Right atrium auricular region (tissue), 2 donors: ENCODE measurements at places on chromosomes 1 and 21. TPM values are rescaled to one million over a fixed set of nuclear protein-coding genes. Genes with fewer than 3 reads are reported as not detected.

DNA sequence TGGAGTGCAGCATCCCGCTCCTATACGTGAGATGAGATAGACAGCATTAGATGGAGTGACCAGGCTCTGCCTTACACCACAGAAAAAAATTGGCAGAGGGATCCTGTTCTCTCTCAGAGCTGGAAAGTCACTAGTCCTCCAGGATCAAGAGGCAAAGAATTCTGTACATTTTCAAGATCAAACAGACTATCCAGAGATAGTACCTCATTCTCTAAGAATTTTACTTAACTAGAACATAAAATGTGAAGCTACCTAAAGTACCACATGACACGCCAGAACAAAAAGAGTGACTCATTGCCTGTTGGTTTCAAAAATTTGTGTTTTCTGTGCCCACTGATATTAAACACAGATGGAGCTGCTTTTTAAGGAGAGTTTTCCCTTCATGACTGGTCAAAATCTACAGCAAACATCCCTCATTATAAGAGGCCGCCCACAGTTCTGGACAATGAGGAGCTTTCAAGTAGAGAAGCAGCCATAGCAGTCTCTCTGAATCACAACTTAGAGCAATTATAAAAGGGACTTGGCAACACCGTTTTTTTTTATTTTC lies 32.3 kb downstream of the CD160 start:
- no peak for DNase-seq

- DNase-seq, result no peak
These were observed 95.0 kb downstream of the TEX35 start for GRCh38 chr1:178607718-178608408.

TDRD5 gene
- not detected for total RNA-seq

DNA sequence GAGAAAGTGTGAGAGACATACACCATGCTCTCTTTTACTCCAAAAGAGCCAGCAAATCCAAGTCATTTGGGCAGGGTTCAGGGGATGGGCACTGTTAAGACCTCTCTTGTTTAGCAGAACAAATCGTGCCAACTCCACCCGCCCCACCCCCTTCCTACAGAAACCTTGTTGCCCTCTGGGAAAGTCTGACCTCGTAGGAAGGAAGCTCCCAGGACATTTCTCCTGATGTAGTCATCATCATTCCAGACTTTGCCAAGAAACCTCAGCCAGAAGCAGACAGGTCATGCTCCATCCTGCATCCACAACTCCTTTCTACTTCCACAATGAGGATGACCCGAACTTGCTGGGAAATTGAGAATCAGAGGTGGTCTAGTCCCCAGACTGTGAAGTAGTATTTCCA lies 57.7 kb downstream of the UBE2T start:
- DNase-seq, result no peak

- DNase-seq, result peak; percentile 84
These were observed 24.9 kb upstream of the GRHL3 start for GRCh38 chr1:24294228-24294672.

GRCh38 chr1:235307158-235308124 lies 20.5 kb downstream of the ARID4B start:
- no peak for DNase-seq

S100A7A gene
- total RNA-seq, result not detected

ASAP3 gene
- 38.6 TPM for total RNA-seq

- DNase-seq, result no peak
These were observed 18.7 kb upstream of the CD55 start for GRCh38 chr1:207302618-207303393.

- no peak for DNase-seq
These were observed 10.3 kb upstream of the PTPN7 start for GRCh38 chr1:202170726-202171125.

GRCh38 chr1:155273343-155274245 lies at the start of gene CLK2:
Gene CLK2 (minus strand): TSS chr1:155273504. CDS start chr1:155270977, 2,527 bp downstream.
- peak; percentile 94 for DNase-seq

GRCh38 chr1:230315099-230315498 lies 111.0 kb downstream of the PGBD5 start:
- DNase-seq, result no peak

GRCh38 chr1:181318858-181319235 lies 164.5 kb upstream of the CACNA1E start:
- DNase-seq, result no peak

CZIB gene
- total RNA-seq, result 36.8 TPM

DNA sequence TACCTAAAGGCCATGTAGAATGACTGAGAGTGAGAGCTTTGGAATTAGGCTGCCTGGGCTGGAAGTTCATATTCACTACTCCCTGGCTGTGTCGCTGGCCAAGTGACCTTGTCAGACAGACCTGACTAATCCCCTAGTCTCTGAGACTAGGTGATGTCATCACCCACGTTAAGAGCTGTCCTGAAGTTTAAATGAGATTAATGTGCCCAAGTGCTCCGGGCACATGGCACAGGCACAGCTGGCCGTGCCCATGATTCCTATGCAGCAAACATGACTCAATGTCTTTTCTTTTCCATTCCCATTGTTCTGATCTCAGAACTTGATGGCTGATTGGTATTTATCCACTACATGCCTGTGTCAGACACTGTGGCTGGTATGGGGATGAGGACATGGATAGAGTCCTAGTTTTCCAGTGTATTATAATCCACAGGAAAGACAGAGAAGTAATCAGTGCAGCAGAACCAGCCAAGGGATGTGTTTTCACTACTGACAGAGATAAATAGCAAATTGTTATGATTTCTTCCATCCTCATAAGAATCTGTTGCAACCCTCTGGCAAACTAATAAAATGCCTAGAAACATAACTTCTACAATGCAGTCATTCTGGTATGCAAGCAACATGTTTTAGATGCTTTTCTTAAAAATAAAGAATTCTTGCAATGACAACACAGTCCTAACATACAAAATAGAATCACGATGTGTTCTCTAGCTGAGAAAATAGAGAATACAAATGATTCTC lies 180.9 kb downstream of the PCP4 start:
- DNase-seq, result no peak

CASQ1 gene
- 10.1 TPM for total RNA-seq

ERG gene
- total RNA-seq, result 13.2 TPM

SLC6A9 gene
- total RNA-seq, result 1.0 TPM

- no peak for DNase-seq
These were observed 27.3 kb upstream of the PDPN start for GRCh38 chr1:13556224-13556764.

- DNase-seq, result peak; percentile 55
These were observed 4.0 kb downstream of the RNF11 start for GRCh38 chr1:51240084-51240483.

GRCh38 chr1:4770713-4771112 lies 116.3 kb downstream of the AJAP1 start:
- no peak for DNase-seq

DNA sequence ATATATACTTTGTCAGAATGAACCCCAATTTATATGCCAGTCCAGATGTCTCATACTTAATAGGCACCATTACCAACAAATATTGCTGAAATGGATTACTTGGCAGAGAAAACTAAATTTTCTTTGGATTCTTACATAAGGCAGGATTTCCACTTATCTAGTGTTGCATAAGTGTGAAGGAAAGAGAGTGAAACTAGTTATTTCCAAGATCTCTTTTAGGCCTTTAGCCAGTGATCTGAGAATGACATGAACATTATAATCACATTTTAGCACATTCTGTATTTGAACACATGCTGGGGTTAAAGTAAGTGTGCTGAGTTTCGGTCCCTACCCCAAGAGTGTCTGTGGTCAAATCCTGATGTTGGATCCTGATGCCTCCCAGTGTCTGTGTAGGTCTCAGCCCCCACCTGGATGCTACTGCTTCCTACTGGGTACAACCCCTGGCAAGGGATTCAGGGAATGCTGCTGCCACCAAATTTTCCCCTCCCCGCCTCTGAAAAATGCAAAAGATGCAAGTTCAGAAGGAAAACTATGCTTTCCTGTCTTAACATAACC lies 11.2 kb downstream of the DDAH1 start:
- no peak for DNase-seq

DNA sequence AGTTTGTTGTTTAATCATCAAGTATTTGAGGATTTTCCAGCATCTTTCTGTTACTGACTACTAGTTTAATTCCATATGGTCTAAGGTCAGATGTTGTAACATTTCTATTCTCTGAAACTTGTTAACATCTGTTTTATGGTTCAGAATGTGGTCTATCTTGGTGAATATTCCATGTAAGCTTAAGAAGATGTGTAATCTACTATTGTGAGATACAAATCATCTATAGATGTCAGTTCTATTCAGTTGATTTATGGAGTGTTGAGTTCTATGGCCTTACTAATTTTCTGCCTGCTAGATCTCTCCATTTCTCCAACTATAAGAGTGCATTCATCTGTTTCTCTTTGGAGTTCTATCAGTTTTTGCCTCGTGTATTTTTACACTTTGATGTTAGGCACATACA lies 31.5 kb downstream of the WARS2 start:
- no peak for DNase-seq

DNA sequence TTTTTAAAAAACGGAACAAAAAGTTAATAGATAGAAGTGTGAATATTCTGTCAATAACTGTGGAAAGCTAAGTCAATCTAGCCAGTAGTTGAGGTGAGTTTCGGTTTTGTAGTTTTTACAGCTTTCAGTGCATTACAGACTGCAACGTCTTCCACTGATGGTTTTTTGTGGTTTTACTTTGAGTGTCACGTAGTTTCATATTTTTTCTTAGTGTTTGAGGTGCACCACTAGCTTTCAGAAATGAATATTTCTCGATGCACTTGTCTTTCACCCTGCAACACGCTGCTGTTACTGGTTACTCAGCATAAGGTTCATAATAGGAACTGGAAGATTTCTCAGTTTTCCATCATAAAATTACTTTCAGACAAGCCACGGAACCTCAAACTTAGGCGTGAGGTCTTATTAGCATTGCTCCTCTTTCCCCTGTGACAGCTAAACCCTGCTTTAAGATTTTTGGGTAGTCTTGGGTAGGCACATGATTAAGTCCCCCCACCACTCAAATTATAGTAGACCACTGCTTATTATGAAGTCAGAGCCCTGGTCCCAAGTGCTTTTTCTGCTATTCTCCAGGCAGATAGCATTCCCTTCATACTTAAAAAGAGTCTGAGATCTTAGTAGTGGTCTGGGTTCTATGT lies 1412.7 kb downstream of the KCNT2 start:
- no peak for DNase-seq

ADGRB2 gene
- 19.1 TPM for total RNA-seq

GRCh38 chr1:83909687-83910086 lies 89.2 kb downstream of the TTLL7 start:
- no peak for DNase-seq

RCSD1 gene
- 39.3 TPM for total RNA-seq
